Right renal cortex interstitium (tissue), 3 donors: ENCODE measurements at places on chromosomes 13 and 19.

- no peak for DNase-seq
These were observed 21.4 kb downstream of the ARID3A start for GRCh38 chr19:947090-947706.

GRCh38 chr13:113115363-113116205, 7.0 kb upstream of the F10 start:
- DNase-seq: no peak

DNA sequence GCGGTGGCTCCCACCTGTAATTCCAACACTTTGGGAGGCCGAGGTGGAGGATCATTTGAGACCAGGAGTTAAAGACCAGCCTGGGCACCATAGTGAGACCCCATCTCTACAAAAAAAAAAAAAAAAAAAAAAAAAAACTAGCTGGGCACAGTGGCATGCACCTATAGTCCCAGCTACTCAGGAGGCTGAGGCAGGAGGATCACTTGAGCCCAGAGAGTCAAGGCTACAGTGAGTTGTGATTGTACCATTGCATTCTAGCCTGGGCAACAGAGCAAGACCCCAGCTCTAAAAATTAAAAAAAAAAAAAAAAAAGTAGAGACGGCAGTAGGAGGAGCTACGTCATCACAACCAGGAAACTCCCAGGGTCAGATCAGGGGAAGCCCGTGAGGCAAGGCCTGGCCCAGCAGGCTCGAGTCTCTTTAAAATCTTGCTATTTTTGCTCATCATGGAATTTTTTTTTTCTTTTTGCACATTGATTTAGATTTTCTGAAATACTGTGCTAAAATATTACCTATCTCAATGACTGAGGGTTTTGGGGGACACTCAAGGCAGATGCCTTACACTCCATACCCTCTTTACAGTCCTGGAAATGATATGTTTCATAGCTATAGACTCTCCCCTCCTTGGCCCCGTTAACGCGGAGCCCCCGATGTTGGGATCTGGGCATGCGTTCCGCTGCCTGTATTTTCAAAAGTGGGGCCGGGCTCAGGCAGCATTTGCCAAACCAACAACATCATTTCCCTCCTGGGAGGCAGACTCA, 44.4 kb upstream of the USE1 start:
- DNase-seq: no peak

DNA sequence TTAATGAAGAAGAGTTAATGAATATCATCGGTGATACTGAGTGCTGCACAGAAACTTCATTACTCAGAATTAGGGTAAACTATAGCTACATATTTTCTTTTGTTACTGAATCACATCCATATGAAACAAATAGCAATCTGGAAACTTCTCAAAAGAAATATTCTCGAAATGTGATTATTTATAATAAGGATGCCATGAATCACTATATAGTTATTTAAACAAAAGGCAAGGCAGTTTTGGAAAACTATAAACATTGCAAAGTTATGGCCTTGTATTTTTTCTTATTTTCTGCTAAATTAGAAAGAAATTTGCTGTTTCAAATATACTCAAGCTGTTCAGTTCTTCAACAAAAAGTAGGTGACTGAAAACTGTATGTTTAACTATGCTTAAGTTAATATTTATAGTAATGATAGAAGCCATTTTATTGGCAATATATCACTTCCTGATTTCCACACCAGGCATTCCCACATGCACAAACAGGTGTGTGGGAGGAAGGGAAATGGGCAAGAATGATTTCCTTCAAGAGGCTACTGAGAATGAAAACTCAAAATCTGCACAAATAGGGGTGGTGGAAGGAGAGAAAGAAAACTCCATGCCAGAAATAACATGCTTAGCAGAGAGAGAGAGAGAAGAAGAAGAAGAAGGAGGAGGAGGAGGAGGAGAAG, 74.5 kb upstream of the FRY start:
- DNase-seq: no peak

GRCh38 chr19:17107546-17108452, 32.2 kb downstream of the MYO9B start:
- DNase-seq: no peak

- no peak for DNase-seq
These were observed 355.8 kb upstream of the HTR2A start for GRCh38 chr13:47252627-47253026.

DNA sequence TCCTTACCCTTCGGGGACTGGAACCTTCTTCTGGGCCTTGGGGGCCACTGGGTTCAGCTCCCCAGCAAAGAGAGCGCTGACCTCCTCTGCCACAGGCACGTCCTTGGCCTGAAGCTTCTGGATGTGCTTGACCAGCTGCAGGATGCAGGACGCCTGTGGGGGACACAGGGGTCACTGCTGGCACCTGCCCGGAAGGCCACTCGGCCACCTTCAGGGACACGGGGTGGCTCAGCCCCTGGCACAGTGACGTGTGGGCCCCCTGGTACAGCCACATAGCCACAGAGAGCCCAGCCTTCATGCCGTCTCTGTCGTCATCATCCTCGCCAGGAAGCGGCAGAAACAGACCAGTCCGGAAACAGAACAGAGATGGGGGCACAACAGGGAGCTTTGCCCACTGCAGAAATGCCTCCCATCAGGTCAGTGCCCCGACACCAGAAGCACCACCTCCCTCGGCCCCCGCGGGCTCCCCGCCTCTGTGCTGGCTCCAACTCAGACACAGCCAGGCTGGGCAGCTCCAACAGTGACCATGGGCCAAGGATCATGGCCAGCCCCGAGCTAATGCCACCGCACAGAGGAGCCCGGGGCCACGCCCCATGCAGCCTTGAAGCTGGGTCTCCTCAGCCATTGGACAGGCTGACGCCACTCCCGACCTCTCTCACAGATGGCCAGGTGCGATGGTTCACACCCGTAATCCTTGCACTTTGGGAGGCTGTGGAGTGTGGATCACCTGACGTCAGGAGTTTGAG, 20.7 kb downstream of the IZUMO4 start:
- DNase-seq: no peak

DNA sequence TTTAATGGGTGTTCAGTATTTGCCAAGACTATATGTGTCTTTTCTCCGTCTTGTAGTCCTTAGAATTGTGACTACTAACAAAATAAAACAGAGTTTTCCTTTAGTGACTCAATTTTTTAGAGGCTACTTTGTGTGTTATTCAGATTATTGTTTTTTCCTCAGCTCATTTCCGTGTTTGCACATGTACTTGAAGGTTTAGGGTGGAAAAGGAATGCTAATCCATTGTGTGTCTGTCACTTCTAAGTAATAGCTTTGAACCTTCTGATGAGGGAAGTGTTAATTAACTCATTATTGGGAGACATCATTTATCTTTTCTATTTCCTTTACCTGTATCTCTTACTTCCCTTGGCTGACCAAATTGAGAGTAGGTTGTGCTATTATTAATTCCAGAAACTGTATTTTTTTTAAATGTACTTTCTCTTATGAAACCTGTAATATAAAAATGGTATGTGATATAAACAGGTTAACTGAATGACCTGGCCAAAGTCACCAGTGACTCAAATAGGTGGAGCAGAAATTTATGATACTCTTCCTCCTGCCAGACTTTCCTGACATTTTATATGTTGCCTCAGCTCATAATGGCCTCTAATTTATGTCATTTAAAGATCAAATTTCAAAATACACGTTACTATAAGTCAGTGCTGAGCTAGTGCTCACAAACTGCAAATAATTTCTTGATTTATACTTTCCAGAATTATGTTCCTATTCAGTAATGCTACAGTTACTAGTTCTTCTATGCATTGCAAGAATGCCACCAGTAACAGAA, 88.8 kb downstream of the LMO7 start:
- DNase-seq: no peak

DNA sequence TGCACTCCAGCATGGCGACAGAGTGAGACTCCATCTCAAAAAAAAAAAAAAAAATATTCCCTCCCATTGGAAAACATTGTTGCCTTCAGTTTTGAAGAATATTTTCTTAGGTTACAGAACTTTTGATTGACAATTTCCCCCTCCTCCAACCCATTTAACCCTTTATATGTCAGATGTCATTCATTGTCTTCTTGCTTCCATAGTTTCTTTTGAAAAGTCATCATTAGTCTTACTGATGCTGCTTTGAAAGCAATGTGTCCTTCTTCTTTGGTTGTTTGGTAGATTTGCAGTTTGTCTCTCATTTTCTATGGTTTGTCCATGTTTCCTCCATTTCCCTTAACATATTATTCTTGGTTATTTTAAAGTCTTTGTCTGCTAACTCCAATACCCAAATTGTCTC, 25.4 kb downstream of the ZNF558 start:
- no peak for DNase-seq

GRCh38 chr19:10431943-10432735, 11.8 kb downstream of the PDE4A start:
- no peak for DNase-seq

- no peak for DNase-seq
These were observed 5.3 kb downstream of the PRR36 start for GRCh38 chr19:7868671-7869452.

DNA sequence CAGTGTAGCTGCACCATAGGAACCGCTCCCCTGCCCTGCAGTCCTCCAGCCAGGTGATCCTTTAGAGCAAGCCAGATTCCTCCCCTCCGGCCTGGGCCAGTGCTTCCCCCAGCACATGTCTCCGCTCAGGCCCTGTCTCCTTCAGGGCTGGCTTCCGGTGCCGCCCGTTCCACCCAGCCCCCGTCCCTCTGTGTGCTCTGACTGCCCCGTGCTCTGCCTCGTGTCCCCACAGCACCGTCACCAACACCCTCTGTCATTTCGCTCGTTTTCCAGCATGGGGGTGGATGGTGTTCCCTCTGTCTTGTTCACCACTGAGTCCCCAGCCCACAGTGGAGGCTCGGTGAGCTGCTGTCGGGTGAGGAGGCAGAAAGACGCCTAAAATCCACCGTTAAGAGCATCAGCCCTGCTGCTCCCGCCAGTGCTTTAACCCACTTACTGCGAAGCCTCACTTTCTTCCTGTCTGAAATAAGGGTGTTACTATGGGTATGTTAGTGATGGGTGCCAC, 54.5 kb downstream of the TSSK6 start:
- DNase-seq: no peak

DNA sequence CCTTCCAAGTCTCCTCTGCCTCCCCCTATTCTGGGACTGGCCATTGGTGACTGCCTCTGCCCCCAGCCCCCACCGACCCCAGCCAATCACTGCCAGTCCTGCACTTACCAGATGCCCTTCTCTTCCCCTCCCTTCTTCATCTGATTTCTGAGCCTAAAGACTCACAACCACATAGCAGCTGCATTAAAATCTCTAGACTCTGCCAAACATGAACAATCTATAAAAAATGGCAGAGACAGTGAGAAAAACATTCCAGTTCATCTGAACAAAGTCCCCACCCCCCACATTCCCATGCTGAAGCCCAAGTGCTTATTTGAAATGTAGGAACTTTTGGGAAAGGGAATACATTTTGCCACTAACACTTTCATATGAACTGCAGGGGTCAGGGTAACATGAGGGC, 60.8 kb downstream of the KCTD12 start:
- DNase-seq: no peak

DNA sequence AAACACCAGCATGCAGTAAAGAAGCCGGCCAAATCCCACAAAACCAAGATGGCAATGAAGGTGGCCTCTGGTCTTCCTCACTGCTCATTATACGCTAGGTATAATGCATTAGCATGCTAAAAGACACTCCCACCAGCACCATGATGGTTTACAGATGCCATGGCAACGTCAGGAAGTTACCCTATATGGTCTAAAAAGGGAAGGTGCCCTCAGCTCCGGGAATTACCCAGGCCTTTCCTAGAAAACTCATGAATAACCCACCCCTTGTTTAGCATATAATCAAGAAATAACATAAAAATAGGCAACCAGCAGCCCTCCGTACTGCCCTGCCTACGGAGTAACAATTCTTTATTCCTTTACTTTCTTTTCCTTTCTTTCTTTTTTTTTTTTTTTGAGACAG, 21.1 kb upstream of the PLEKHF1 start:
- no peak for DNase-seq

DNA sequence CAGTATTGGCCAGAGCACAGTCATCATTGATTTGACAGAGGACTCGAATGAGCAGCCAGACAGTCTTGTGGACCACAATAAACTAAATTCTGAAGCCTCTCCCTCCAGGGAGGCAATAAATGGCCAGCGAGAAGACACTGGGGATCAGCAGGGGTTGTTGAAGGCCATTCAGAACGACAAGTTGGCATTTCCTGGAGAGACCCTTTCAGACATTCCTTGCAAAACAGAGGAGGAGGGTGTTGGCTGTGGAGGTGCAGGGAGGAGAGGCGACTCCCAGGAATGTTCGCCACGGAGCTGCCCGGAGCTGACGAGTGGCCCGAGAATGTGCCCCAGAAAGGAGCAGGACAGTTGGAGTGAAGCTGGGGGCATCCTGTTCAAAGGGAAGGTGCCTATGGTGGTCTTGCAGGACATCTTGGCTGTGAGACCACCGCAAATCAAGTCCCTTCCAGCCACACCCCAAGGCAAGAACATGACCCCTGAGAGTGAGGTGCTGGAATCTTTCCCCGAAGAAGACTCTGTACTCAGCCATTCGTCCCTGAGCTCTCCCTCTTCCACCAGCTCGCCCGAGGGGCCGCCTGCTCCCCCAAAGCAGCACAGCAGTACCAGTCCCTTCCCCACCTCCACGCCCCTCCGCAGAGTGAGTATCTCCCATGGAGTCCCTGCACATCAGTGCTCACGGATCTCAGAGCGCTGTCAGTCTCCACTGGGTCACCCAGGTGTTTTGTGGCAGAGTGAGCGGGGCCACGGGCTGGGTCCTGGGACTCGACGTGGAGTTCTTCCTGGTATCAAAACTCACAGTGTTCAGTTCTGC, 6.9 kb downstream of the CHAF1A start:
- DNase-seq: no peak

DNA sequence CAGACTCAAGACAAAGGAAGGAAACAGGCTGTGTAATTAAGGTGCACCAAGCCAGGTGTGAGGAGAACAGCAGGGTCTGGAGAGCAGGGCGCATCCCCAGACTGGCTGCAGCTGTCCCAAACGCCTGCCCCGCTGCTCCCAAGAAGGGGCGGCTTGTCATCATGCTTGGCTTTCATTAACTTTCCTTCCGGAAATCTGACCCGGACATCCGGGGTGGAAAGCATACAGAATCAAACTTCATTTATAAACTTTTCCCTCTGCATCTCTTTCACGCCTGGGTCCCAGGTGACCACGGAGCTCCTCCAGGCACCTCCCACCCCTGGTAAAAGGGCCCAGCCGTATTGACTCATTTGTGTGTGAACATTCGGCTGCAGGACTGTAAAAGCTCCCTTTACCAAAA, 31.7 kb downstream of the TSHZ3 start:
- DNase-seq: no peak

DNA sequence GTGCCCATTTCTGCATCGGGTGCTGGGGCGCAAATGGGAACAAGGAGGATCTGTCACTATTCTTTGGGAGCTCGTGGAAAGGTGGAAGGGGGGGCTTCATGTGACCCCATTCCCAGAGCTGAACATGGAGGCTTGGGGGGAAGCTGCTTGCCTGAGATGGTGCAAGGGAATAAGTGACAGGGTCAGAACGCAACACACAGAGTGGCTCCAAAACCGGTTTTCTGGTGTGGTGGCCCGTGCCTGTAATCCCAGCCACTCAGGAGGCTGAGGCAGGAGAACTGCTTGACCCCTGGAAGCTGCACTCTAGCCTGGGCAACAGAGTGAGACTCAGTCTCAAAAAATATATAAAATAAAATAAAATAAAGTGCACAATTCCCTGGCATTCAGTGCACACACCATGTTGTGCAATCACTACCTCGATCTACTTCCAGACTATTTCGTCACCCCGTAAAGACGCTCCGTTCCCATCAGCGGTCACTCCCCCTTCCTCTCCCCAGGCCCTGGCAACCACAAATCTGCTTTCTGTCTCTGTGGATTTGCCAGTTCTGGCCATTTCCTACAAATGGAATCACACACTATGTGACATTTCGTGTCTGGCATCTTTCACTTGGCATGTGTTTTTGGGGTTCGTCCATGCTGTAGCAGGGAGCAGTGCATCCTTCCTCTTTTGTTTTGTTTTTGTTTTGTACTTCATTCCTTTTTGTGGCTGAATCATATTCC, 18.2 kb upstream of the COMP start:
- no peak for DNase-seq
